Fibroblast of skin of right quadriceps (primary cell): ENCODE measurements at places on chromosomes 4 and X.

GRCh38 chr4:3529363-3529762 lies 2.9 kb downstream of the LRPAP1 start:
- no peak for DNase-seq

DNA sequence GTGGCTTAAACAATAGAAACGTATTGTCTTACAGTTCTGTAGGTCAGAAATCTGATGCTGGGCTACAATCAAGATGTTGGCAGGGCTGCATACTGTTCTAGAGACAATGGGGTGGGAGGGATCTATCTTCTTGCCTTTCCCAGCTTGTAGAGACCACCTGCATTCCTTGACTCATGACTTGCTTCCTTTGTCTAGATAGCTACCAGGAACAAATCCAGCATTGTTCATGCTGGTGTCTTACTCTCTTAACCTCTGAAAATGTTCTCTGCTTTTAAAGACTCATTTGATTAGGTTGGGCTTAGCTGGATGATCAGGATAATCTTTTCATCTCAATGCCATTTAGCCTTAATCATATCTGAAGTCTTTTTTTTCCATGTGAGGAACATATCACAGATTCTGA lies 169.0 kb downstream of the ZNF330 start:
- DNase-seq, result no peak

DNA sequence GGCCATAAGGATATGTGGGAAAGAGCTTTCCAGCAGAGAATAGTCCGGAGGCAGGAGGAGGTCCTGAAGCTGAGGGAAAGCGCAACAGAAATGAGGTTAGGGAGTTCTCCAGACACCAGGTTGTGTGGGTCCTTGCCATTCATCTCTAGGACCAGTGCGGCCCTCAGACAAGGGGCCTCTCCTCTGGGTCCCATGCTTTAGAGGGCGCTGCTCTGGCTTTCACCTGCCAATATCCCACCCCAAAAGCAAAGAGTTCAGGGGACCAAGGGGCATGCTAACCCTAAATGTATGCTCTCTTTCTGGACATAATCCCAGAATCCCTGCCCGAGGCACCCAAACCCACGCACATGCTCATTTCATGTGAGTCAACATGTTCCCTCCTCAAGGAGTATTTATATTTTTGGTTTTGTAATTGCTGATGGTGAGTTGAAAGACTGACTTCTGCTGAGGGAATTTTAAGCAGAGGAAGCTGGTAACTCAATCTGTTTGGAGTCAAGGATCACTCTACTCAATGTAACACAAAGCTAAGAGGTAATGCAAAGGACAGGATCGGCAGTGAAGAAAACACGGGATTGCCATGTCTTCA lies 14.8 kb downstream of the RPL34 start:
- peak; percentile 15 for DNase-seq

DNA sequence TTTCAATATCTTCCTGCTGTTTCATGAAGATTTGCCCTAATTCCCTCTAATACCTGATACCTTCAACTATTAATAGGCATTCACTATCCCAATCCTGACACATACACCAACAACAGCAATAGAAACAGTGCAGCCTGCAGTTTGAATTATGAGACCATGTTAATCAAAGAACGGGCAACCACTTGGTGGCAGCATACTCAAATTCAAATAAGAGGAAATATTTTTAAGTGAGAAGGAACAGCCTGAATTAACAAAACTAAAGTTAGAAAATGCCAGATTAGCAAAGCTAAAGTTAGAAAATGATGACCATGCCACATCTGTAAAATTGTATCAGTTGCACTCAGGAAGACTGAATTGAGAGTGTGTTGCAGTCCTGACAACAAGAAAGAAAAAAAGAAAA lies 204.9 kb downstream of the SMARCA1 start:
- DNase-seq, result peak; percentile 8

DNA sequence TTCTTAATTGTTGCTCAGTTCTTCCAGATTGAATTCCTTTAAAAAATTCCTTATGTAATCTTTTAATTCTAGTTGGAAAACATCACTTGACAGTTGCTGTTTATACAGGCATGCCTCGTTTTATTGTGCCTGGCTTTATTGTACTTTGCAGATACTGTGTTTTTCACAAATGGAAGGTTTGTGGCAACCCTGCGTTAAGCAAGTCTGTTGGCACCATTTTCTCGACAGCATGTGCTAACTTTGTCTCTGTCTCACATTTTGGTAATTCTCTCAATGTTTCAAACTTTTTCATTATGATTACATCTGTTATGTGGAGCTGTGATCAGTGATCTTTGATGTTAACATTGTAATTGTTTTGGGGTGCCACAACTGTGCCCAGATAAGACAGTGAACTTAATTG lies 33.4 kb downstream of the ZCCHC12 start:
- no peak for DNase-seq

DNA sequence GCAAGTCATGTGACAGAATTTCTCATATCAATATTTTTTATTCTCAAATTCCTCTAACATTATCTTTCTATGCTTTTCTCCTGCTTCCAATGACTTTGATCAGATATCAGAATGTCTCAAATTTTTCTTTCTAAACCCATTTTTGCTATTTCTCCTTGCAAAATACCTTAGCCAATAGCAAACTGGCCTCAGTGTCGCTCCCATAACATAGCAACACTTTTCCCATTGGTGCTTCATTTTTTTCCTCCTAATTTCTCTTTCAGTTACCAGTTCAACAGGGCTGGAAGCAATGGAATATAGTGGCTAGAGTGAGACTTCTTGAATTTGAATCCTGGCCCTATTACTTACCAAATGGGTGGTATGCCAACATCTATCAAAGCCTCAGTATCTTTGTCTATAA lies 1091.6 kb downstream of the C4orf33 start:
- DNase-seq, result no peak

DNA sequence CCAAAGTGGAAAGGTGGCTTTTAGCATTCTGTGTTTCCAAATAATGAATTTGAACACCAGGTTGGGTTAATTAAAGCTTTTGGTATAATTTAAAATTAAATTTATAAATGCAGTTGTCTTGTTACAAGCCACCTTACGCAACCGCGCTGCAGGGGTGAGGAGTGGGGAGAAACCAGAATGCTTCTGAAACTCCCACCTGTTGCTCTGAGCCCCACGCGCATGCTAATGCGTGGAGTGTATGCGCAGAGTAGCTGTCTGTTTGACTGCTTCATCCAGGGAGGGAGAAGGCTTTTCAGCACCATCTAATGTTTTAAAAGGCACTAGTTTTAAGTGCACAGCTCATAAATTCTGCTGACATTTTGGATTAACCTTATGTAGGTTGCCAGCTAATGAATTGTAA lies 12.5 kb downstream of the OGT start:
- no peak for DNase-seq

DNA sequence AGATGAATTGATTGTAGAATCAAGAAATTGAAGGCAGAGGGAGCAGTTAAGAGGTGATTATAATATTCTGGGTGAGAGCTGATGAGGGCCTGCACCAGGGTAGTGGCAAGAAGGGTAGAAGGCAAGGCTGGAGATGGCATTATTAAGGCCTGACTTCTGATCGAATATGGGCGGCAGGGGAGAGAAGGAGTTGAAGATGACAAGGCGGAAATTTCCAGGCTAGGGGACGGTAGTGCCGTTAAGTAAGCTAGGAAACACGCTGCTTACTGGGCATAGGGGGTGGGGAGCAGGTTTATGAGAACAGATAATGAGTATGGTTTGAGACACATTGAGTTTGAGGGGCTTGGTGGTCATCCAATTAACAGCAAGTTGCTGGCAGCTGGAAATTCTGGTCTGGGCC lies 19.5 kb downstream of the BCORL1 start:
- DNase-seq, result no peak

GRCh38 chr4:88697141-88697540 lies 488 bp downstream of the NAP1L5 start:
- DNase-seq, result peak; percentile 24
